MG63 (cell line): ENCODE measurements at places on chromosomes 11 and 22.
A peak's percentile ranks its signal among the peaks of the same experiment; 100 is the strongest.

GRCh38 chr11:35324981-35325380, 94.4 kb downstream of the SLC1A2 start:
- peak; percentile 64 for DNase-seq

GRCh38 chr11:95547976-95548375, 241.6 kb downstream of the FAM76B start:
- no peak for DNase-seq

DNA sequence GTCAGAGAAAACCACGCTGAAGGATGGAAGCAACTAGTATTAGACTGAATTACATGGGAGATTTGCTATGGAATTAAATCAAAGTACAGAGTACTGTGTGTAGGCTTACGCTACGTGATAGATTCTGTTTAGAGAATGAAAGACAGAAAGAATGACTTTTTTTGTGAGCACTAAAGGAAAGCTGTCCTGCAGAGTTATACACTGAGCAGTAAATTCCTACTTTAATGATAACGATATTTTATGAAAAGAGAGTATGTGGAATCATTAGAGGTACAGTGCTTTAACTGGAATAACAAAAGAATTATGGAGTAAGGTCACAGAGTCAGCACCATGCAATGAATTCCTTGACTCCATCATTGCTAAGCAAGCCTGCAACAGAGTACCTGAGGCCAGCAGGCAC, 295.3 kb upstream of the SYN3 start:
- no peak for DNase-seq

GRCh38 chr11:130223291-130223971, 63.8 kb downstream of the ST14 start:
- DNase-seq = no peak

- no peak for DNase-seq
Observed at GRCh38 chr11:123437236-123437979, 7.3 kb downstream of the GRAMD1B start.

DNA sequence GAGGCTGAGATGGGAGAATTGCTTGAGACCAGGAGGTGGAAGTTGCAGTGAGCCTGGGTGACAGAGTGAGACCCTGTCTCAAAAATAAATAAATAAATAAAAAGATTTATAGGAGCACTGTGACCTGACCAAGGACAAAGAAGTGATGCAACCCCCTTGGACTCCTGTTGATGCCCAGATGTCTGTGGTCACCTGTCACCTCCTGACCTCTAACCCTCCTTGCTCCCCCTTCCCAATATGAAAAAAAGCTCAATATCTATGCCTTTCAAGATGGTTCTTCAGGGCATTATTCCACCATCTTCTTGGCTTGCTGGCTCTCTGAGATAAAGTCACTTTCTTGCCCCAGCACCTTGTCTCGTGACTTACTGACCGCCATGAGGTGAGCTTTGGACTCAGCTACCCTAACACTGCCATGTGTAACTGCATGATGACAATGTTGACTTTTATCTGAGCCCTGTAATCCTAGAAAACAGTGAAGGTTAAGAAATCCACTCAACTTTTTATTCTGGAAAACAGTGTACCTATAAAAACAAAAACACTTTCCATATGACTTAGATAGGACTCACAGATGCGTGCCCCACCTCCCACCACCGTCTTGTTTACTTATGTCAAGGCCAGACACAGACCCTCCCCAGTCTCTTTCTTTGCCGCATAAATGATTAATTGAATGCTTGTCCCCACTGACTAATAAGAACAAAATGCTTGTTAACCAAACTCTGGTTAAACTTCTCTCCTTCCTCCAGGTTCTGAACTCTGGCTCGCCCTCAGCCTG, 360.5 kb downstream of the BUD13 start:
- no peak for DNase-seq

- DNase-seq = no peak
Observed at GRCh38 chr22:27727673-27728451, 73.7 kb downstream of the MN1 start.

DNA sequence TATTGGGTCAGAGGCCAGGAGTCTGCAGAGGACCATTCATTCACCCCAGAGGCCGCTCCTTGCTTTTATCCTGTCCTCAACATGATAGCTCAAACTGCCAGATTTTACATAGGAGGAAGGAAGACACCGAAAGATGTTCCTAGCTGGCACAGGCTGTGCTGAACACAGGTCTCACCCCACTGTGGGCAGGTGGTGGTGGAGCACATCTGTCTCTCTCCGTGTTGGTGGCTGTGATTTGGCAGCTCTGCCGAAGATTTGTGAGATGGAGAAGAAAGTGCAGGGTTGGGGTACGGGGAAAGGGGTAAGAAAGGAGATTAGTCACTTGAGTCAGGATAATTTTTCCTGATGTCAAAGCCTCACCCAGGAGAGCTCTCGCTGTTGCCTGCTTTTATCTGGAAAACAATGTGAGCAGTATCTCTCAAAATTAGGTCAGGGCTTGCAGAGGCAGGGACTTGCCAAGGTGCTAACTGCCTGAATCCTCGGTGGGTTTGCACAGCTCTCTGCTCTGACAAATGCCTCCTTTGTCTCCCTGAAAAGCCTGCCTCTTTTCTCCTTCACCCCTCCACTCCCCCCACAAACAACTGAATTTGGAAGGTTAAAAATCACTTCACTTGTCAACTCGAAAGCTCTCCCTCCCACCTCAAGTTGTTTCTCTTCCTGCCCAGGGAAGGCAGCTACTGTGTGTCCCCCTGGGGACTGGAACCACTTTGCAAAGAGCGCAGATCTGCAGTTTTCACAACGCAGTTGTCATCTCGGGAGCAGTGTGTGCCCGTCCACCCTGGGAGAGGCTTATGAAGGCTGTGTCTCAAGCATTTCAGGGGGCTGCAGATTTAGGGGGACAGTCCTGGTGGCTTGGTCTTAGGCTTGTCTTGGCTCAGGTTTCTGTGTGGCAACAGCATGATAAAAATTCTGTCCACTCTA, 299.7 kb downstream of the ST3GAL4 start:
- no peak for DNase-seq

GRCh38 chr11:94650756-94651155, 83.6 kb downstream of the PIWIL4 start:
- DNase-seq = no peak

- DNase-seq = no peak
Observed at GRCh38 chr22:21055880-21056319, 10.2 kb downstream of the LRRC74B start.

GRCh38 chr11:62556108-62556874, 9.7 kb upstream of the AHNAK start:
- peak; percentile 98 for DNase-seq

GRCh38 chr22:22215659-22216449, 28.7 kb upstream of the VPREB1 start:
- DNase-seq = no peak

GRCh38 chr11:117826190-117826570, 1.6 kb upstream of the FXYD2 start:
- DNase-seq = no peak

DNA sequence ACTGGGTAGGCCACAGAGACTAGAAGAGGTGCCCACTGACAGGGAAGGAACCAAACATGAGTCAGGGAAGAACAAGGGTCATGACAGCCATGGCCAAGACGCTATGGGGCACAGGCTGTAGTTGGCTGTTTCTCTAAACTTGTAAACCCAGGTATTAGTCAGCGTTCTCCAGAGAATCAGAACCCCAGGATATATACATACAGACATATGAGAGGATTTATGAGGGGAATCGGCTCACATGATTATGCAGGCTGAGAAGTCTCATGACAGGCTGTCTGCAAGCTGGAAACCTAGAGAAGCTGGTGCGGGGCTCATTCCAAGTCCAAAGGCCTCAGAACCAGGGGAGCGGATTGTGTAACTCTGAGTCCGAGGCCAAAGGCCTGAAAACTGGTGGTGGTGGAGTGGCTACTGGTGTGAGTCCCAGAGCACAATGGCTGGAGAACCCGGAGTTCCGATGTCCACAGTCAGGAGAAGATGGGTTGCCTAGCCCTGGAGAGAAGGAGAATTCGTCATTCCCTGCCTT, 29.7 kb upstream of the CD81 start:
- DNase-seq = no peak

DNA sequence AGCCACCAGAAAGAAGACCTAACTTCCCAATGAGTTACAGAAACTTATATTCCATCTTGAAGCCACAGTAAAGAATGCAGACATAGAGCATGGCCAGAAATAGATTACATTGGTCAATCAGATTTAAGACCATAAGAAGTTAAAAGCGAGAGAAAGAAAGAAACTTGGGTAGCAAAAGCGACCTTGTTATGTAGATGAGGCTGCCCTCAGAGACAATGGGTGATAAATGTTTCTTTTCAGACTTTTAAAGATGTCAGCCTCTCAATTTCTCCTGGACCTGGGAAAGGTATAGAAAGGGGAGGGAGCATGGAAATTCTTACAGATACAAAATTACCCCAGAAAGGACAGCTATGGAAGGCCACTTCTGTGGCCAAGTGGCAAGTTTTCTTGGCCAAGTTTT, 732.6 kb upstream of the LUZP2 start:
- DNase-seq = no peak

DNA sequence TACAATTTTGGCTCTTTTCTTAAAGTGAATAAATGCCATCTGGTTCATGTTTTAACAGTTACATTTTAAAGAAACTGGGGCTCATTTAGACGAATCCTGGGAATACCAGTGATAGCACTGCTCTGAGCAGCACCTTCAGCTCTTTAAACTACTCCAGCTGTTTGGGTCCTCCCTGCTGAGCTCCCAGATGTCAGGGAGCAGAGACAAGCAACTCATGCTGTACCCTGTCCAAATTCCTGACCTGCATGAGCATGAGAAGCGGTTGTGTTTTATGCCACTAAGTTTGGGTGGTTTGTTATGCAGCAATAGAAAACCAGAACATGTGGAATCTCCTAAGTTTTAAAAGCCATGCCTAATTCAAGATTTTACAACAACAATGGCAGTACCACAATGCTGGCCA, 90.0 kb downstream of the FDX1 start:
- no peak for DNase-seq

GRCh38 chr22:48445113-48445827, 1382.4 kb downstream of the BRD1 start:
- DNase-seq = peak; percentile 71

GRCh38 chr11:88293931-88294330, 43.6 kb downstream of the CTSC start:
- DNase-seq = peak; percentile 41

DNA sequence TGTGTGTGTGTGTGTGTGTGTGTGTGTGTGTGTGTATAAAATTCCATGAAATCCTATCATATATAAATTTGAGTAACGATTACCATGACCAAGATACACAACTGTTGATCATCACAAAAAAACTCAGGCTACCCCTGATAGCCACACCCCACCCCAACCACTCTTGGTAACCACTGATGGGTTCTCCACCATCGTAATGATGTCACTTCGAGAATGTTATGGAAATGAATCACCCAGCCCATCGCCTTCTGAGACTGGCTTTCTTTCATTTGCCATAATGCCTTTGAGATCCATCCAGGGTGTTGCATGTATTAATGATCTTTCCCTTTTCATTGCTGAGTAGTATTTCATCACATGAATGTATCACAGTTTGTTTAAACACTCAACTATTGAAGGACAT, 496.0 kb downstream of the MIAT start:
- DNase-seq = no peak

GRCh38 chr11:109222761-109223160, 199.2 kb upstream of the C11orf87 start:
- no peak for DNase-seq

- no peak for DNase-seq
Observed at GRCh38 chr22:35134637-35135036, 68.7 kb downstream of the ISX start.

DNA sequence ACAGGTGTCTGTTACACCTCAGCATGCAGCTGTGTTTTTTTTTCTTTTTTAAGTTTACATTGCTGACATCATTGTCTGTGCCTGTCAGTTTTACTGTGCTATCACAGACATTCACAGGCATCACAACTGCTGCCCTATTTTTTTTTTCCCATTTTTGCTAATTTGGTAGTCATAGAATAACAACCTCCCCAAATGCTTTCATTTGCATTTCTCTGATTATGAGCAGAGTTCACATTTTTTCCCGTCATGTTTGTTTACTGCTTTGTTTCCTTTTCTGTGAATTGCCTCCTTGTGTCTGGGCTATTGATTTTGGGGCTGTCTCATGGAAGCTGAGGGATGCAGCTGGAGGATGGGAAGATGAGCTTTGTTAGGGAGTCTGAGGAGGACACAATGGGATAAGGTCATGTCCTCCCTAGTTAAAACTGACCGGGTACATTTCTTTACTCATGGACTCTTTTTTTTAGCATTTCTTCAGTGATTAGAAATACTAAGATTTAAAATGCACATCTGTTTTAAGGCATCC, 155.1 kb downstream of the LDLRAD3 start:
- DNase-seq = no peak

DNA sequence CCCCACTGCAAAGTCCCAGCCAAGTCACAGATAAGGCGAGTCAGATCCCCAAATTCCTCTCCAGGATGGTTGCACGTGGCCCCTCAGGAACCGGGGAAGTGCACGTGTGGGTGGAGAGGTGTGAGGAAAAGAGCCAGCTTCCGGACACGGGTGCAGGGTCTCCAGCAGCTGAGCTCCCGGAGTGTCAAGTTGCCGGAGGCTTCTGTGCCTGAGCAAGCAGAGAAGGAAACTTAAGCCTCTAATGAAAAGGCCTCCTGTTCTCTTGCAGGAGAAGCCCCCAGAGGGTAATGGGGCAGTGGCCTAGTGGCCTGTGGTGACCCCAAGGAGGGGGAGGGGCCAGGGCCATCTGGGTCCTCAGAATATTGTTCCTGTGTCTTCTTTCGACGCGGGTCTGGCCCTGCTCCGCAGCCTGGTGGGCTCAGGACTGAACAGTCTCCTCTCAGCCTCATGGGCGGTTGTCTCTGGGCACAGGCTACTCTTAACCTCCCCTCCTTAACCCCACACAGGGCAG, 147.9 kb downstream of the FEZ1 start:
- no peak for DNase-seq

DNA sequence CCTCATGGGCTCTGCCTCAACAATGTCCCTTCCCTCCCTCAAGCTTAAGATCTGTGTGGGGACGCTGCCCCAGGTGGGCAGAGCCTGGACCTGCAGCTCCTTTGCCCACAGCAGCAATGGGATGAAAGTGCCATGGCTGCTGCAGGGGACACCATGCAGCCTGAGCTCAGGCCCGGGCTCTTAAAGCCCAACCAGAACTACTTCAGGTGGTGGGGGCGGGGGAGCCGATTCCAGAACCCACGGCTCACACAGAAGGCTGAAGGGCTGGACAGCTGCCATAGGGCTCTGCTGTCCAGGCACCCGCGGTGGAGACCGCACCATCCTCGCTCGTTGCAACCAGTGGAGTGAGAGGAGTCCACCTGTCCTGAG, 12.5 kb downstream of the CHID1 start:
- no peak for DNase-seq

- no peak for DNase-seq
Observed at GRCh38 chr11:85680897-85681296, 5.1 kb downstream of the CCDC89 start.

GRCh38 chr11:45655831-45656230, 9.6 kb downstream of the CHST1 start:
- no peak for DNase-seq
